ENCODE measurements at places on chromosomes 7 and 10. TPM values are rescaled to one million over a fixed set of nuclear protein-coding genes. Genes with fewer than 3 reads are reported as not detected.

Gene STEAP4
- not detected for polyA plus RNA-seq

Gene AKR1C2
- polyA plus RNA-seq, result 170 TPM

Gene EXOC4
- 42.1 TPM for polyA plus RNA-seq

Gene ARMS2
- not detected for polyA plus RNA-seq

Gene PRKCQ
- 0.26 TPM for polyA plus RNA-seq

Gene MYH16
- polyA plus RNA-seq, result not detected

All from neural cell (in vitro differentiated cells).